Activated naive CD8-positive, alpha-beta T cell treated with anti-CD3 and anti-CD28 coated beads, Interleukin-2, amount 50 U/mL, for 24 hours (primary cell): ENCODE measurements at places on chromosomes 2 and 18.
A peak's percentile ranks its signal among the peaks of the same experiment; 100 is the strongest.

- no peak for DNase-seq
Measured at GRCh38 chr2:143140864-143141661, 11.8 kb downstream of the ARHGAP15 start.

DNA sequence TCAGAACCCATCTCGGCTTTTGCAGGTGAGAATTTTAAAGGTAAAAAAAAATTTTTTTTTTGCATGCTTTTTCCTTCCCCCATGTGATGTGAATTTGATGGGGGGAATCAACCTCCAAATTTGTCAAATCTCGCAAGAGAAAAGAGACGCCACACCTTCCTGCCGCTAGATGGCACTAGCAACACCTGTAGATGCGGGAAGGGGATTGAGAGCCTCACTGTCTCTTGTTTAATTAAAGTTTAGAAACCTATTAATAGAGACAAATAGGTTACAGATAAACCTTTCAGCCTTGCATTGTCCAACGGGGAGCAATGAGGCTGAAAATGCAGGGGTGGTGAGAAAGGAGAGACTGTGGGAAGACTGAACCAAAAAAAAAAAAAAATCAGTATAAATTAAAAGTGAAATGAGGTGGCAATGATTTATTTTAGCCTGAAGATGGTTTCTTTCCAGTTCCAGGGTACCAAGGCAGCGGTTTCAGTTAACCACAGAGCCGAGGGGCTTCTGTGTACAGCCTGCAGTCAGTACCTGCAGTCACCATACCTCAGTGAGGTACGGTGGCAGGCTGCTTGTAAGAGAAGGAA, 84.6 kb downstream of the NRP2 start:
- peak; percentile 60 for DNase-seq

DNA sequence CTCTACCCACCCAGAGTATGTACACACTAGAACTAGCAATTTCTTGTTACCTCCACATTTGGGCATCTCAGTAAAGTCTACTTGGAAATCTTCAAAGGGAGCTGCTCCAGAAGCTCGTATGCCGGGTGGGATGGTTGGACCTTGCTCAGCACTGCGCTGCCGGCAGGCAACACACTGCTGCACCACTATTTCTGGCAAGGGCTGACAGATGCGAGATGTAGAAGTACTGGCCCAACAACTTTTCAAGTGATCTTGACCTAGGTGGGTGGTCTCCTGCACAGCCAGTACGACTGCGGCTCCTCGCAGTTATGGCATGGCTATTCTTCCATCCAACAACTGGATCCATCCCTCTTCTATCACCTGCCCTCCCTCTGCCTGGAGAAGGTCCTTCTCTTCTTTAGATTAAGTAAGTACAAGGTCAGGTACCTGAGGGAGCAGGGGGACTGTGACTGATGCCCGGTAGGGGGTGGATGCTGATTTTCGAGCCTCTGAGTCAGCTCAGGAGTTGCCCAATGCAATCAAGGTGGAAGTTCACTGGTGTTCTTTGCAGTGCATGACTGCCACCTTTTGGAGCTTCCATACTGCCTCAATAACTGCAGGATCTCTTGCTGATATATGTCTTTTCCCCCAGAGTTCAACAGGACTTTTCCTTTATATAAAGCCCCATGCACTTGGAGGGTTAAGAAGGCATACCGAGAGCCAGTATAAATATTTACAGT, 100.4 kb upstream of the SLC1A4 start:
- no peak for DNase-seq

DNA sequence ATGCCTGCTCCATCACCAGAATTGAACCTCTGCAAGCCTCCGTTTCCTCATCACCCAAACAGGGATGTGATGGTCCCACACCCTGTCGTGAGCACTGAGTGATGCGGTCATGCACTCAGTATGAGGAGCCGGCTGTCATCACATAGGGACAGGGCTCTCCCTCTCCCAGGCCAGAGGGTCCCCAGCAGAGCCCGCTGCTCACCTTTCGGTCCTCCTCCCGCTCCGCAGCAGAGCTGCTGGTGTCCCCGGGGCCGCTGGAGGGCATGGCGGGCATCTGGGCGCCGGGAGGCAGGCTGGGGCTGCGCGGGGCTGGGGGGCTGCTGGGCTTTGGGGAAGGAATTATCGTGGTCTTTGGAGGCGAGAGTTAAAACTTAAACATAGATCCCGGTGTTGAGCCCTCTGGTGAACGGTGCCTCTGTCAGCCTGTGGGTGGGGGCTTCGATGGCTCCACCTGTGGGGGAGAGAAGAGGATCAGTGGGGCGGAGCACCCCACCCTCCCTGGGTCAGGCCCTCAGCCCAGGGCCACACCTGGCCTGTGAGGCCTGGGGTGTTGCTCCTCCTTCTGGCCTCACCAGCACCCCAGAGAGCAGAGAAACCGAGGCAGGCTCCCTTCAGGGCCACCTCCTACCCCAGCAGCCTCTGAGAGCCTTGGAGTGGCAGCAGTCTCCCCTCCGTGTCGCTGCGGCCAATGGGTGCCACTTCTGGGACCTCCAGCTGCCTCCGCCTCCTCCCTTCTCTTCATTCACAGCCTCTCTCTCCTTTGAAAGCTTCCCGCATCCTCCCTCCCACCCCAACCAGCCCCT, 27.8 kb downstream of the DNMT3A start:
- DNase-seq = no peak

DNA sequence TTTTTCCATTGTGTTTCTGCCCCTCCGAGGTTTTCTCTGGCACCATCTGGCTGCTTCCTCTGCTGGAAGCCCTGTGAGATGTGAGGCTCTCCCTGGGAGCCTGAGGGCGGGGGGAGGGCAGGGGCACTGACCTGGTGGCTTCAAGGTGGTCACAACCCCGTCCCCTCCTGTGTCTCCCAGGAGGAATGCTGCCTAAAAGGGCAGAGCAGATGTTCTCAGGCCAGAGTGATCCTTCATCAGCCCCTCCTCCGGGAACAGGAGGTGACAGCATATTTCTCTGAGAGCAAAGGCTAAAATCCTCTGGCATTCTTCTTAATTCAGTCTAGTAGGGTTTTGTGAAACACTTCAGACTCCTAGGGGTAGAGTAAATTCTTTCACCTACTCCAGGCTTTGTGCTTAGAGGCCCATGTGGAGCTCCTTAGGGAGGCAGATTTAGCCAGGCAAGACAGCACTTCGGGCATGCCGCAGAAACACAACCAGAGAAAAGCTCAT, 18.3 kb upstream of the GREB1 start:
- DNase-seq = no peak

- DNase-seq = no peak
Measured at GRCh38 chr2:239187464-239188253, 213.2 kb downstream of the HDAC4 start.

DNA sequence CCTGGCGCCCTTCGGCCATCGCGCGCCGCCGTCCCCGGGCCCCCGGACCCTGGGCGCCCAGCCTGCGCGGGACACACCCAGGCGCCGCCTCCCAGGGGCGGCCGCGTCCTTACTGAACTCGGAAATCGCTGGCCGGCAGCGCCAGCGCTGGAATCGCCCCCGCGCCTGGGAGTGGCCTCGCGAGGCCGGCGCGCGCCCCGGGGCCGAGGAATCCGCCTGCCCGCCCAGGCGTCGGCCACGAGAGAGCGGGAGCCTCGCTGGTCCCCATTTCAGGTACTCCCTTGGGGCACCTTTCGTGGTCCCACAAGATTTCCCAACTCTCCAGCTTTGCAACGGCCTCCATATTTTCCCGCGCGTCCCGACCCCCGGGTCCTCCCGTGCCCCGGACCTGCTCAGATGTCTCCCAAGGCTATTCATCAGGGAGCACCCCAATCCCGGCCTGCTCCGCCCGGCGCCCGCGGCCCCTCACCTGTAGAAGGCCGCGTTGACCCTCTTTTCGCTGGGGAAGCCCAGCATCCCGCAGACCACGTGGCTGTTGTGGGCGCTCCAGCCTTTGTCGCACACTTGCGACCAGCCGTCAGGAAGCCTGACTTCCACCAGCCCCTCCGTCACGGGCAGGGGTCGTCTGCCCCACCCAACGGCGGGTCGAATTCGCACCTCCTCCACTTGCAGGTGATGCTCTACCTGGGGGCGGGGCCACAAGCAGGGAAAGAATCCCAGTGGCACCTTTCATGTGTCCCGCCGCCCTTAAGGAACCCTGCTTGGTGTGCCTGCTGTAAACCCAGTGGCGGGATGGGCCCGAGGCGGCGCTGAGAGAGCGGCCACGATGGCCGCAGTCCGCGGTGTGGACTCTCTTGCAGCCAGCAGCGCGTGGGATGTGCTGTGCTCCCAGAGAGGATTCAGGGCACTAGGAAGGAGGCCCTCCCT, 4.6 kb downstream of the LOXL3 start:
- peak; percentile 49 for DNase-seq

DNA sequence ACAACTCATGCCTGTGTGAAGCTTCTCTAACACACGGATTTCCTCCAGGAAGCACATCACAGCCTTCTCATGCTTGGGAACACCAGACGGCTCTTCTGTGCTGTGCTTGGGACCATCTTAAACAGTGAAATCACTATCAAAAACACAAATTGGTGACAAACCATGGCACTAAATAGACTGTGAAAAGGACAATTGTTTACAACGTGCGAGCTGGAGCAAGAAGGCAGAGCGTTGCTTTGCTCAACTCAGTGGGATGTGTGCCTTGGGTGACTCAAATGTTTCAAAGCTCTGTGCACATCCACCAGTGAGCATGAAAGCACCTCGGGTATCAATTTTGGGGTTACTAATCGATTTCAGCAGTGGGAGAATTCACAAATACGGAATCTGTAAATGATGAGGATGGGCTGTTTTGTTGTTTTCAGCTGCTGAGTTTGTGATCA, 182.4 kb upstream of the ARL4C start:
- no peak for DNase-seq

- no peak for DNase-seq
Measured at GRCh38 chr2:58289029-58289428, 47.9 kb upstream of the FANCL start.

GRCh38 chr2:95323347-95324155, 26.4 kb downstream of the KCNIP3 start:
- peak; percentile 9 for DNase-seq

GRCh38 chr2:145267451-145267850, 747.5 kb upstream of the ZEB2 start:
- DNase-seq = no peak

DNA sequence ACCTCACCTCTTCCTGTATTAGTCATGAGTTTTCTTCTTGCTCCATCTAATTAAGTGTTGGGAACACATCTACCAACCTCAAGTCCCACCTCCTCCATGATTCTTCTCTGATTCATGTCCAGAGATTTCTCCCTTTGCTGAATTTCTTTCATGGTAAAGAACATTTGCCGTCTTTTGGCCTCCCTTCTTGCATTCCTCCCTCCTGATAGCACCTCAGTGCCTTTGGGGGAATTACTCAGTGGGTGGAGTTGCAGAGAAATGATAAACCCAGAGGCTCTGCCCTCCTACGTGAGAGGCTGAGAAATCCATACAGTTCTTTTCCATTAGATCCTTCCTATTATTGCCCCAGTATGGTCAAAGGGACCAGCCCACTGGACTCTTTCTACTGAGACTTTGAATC, 651.9 kb downstream of the SLC4A3 start:
- DNase-seq = no peak

DNA sequence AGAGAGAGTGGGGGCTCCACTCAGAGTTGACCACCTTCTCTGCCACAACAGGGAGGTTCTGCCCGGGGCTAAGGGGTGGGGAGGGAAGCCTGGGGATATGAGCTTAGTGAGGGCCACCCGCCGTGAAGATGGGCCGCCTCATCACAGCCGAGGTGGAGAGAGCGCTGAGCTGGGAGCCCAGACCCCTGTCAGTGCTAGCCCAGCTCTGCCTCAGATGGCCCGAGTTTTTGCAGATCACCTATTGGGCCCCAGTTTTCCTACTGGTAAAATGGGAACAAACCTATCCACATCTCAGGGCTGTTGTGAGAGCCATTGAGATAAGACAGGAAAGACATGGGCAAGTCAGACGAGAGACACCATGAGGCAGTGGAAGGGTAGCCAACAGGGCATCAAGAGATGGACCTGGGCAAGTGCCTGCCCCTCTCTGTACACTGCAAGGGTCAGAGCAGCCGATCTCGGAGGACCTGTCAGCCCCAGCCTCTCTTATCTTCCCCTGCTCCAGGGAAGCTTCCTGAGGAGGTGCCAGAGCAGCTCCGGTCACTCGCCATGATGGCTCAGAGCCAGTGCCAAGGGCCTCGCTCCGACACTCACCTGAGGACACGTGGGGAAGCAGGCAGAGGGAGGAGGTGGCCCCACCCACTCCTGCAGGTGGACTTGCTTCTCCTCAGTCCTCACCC, 88.9 kb downstream of the MCFD2 start:
- no peak for DNase-seq

GRCh38 chr2:240247241-240247867, 106.9 kb upstream of the OTOS start:
- no peak for DNase-seq

DNA sequence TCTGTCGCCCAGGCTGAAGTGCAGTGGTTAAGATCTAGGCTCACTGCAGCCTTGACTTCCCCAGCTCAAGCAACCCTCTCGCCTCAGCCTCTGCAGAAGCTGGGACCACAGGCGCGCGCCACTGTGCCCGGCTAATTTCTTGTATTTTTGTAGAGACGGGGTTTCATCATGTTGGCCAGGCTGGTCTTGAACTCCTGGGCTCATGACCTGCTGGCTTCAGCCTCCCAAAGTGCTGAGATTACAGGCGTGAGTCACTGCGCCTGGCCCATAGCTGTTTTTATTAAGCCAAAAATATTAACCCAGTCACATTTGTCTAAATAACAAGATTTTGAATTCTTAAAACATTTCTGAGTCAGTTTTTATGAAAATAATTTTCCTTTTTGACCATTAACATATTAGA, 6.3 kb upstream of the SFT2D3 start:
- DNase-seq = no peak

GRCh38 chr2:39778233-39778632, 825 bp downstream of the THUMPD2 start:
- DNase-seq = no peak

DNA sequence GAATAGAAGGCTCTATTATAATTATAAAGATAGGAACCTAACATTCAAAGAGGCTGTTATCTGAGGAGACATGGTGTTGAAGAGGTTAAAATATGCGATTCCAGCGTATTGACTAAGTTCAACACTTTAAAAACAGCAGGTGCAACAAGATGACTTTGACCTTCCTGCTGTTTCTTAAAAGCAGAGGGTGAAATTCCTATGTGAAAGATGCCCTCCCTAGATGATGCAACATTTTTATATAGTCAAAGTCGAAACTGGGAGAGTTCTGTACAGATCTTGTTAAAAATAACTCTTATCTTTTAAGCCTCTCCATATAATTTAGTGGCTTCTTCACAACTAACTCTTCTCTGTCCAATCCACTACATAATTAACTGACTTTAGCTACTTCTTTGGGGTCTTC, 4.4 kb upstream of the ACKR3 start:
- no peak for DNase-seq

DNA sequence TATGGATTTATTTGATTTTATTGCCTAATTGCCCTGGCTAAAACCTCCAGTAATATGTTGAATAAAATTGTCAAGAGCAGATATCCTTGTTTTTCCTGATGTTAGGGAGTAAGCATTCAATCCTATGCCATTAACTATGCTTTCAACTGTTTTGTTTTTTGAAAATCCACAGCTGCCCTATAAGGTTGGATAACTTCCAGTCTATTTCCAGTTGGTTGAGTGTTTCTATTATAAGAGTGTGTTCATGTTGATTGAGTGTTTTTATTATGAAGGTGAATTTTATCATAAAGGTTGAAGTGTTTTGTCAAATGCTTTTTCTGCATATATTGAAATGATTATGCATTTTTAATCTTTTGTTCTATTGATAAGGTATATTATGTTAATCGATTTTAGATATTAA, 149.9 kb upstream of the SCN7A start:
- no peak for DNase-seq

- DNase-seq = no peak
Measured at GRCh38 chr2:51981783-51982182, 949.9 kb upstream of the NRXN1 start.

GRCh38 chr2:178395941-178396570, 54.9 kb downstream of the PRKRA start:
- no peak for DNase-seq
